ENCODE measurements at places on chromosomes 3 and 15.

DNA sequence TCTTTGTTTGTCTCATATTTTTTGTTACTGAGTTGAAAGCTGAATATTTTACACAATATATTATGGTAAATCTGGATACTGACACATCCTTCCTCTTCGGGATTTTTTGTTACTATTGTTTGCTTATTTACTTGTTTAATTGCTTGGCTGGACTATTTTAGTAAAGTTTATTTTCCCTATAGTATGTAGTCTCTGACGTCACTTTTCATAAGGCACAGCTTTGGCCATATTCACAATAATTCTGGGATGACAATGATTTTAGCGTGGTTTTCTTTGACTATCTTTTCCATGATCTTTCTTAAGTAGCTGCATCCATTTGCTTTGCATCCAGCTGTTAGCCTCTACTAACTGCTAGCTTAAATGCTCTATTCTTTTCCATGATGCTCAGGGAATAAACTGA, 552.4 kb downstream of the VGLL3 start:
- no peak for DNase-seq

GRCh38 chr15:63044077-63044644, 1.6 kb downstream of the TPM1 start:
- no peak for DNase-seq

GRCh38 chr15:45919806-45920205, 285.0 kb downstream of the SQOR start:
- peak; percentile 44 for DNase-seq

GRCh38 chr15:89358755-89359439, 24.3 kb upstream of the POLG start:
- DNase-seq = peak; percentile 11

DNA sequence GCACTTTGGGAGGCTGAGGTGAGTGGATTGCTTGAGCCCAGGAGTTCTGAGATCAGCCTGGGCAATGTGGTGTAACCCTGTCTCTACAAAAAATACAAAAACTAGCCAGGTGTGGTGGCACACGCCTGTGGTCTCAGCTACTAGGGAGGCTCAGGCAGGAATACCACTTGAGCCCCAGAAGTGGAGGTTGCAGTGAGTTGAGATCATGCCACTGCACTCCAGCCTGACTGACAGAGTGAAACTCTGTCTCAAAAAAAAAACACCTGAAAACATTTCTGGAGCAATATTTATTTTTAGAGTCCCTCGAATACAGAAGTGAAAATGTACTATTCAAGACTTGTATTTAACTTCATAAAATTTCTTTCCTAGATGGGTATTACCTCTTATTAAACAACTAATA, 4.6 kb downstream of the SPCS1 start:
- DNase-seq = no peak

GRCh38 chr3:99269606-99270351, 368.3 kb upstream of the DCBLD2 start:
- no peak for DNase-seq

GRCh38 chr15:50182219-50183013, 420 bp downstream of the SLC27A2 start:
- DNase-seq = no peak

- no peak for DNase-seq
Measured at GRCh38 chr3:176824811-176825210, 372.5 kb downstream of the TBL1XR1 start.

- DNase-seq = peak; percentile 10
Measured at GRCh38 chr3:41960826-41961750, 815 bp downstream of the ULK4 start.

- DNase-seq = no peak
Measured at GRCh38 chr3:122430371-122430770, 14.5 kb upstream of the WDR5B start.

DNA sequence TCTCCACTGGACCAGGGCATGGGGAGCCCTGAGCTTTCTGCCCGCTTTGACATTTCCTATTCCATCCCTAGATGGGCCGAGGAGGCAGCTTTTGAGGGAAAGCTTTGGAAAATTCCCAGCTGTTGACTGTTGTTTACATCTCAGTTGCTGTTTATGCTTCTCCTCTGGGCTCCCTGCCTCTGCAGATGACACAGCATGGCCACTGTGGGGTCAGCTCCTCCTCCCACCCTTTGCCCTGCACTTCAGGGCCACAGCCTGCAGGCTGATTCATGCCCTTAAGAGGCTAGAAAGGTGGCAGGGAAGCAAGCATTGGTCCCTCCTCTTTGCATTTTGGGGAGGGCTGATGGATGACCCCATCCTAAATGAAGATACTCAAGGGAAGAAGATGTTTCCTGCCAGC, 8.5 kb upstream of the CTXND1 start:
- DNase-seq = no peak

DNA sequence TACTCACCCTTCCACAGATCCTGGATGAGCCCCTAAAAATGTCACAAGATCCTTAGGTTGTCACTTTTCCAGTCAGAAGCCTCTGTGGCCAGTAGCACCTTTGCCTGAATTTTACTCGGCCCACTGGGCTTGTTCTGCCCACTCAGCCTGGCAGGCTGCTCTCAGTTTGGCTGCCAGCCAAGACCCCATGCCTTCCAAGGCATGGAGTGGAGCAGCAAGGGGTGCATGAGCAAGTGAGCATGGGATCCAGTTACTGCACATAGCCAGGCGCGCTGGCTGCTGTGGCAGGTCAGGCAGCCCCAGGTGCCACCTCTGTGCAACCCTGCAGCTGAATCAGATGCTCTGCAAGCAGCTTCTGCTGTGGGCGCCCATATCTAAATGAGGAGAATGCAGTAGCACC, 79.3 kb downstream of the CGGBP1 start:
- DNase-seq = no peak

DNA sequence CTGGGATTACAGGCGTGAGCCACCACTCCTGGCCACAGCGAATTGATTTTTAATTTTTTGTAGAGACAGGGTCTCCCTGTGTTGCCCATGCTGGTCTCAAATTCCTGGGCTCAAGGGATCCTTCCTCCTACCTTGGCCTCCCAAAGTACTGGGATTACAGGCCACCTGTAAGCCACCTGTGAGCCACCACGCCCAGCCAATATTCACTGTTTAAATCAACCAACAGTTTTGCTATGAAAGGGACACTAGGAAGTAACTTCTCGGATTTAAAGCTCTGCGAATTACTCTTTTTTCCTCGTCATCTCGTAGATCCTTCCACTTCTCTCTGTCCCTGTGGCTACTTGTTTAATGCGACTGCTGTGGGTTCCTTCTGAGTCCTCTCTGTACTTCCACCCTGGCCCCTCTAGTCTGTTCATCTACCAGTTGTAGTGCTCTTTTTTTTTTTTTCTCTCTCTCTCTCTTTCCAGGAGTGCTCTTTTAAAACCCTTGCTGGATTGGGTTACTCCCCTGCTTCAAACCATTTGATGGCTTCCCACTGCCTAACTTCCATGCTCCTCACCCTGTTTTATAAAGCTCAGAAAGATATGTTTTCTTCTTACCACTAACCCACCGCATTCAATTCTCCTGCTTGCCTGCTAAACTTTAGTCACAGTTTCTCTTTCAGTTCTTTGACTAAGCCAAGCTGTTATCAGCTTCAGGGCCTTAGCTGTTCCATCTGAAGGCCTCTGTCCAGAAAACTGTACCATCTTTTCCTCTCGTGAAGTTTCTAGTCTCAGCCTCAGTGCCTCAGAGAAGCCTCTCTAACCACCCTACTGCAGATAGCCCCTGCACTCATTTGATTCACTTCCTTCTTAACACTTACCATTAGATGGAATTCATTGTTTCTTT, 12.4 kb downstream of the RTF1 start:
- DNase-seq = no peak

DNA sequence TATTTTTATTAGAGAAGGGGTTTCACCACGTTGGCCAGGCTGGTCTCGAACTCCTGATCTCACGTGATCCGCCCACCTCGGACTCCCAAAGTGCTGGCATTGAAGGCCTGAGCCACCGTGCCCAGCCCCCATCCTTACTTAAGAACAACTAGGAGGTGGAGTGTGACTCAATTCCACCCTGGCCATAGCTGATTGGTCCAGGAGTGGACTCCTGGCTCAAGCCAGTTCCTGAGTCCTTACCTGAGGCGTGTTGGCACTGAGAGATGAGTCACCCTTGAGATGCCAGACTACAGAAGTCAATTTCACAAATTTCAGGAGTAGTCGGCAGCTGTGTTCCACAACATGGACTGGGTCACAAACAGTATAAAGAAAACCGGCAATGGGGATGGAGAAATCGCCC, 124.2 kb downstream of the SHQ1 start:
- no peak for DNase-seq

DNA sequence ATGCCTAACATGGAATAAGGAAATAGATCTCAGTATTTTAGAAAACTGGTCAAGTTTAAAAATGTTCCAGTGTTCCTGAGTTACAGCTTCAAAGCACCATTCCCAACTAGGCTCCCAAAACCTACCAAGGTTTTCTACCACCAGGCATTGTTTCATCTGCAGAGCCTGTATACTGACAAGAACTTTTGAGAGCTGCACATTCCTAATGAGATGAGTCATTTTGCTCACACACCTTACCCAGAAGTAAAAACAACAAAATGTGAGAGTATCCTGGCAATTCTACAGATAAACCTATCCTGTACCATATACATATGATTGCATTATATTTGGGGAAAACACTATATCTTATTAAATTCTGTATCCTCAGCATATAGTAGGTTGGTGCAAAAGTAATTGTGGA, 90.7 kb downstream of the ATP8B4 start:
- DNase-seq = no peak

DNA sequence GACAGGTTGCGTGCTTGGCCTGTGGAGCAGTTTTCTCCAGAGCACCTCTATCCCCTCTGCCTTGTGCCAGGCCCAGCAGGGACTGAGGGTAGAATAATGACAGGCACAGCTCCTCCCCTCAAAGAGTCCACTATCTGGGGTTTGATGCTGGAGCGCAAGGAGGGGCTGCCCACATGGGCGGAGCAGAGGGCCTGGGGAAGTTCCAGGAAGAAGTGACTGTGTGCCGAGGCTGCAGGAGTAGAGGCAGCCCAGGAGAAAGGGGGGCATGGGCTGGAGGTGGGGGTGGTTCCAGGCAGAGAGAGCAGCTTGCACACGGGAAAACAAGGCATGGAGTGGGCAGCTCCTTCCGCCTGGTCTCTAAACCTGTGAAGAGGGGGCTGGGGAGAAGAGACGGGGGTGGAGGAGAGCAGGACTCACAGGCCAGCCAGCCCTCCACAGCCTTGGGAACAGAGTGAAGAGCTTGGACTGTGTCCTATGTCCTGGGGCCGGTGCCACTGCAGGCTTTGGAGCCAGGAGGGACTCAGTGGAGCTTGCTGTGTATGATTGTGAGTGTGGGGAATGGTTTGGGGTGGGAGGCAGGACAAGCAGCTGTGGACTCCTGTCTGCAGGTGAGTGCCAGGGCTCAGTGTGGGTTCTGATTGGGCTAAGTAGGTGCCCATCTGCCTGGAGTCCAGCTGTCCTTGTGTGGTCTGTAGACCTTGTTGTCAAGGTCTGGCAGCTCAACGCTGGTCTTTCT, 48.1 kb downstream of the APBA2 start:
- no peak for DNase-seq

DNA sequence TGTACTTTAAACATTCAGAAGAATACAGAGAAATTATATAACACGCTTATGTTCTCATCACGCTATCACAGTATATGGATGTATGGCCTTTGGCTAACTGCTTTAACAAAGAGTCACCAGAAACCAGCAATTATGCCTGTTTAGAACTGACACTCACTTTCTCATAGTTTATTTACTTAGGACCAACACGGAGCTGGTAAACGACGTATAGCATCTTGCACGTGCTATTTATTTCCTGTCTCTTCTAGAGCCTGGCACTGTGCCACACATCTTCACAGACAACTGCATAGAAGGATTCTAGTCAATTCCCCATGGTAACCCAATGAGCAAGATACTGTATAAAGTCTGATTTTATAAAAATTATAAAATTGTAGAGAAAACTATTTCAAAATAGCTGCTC, 43.6 kb downstream of the TBC1D2B start:
- DNase-seq = no peak

DNA sequence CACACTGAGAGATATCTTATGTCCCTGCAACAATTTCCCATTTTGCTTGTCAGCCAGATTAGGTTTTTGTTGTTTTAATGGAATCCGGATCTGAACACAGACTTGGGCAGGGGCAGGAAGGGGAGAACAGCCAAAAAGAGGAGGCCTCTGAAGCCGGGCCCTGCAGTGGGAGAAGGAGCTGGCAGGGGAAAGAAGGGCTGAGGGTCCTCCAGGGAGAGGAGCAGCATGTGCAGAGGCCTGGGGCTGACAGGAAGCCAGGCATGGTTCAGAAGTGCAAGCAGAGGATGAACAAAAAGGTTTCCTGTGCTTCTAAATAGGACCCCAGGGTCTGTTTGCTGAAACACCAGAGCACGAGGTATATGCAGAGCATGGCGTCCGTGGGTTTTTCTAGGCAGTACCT, 49.1 kb upstream of the POMGNT2 start:
- no peak for DNase-seq

DNA sequence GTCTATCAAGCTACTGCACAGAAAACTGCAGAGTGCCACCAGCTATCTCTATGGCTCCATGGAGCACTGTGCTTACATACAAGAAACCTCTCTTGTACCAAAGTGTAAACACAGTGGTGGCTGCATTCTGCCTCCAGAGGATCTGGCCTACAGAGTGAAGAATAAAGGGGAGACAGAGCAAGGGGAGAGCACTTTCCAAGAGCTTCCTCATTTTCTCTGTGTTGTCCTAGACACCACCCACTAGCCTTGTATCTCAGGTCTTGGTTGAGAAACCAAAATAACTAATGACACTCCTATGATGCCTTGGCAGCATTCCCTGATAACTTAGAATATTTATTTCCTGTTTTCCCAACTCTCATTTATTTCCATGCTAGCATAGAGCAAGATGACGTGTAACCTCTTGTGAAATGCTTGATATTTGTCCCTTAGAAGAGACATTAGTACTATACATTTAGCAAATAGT, 56.9 kb upstream of the PHLDB2 start:
- DNase-seq = peak; percentile 74

- DNase-seq = peak; percentile 28
Measured at GRCh38 chr3:42780892-42781700, 8.0 kb upstream of the CCDC13 start.

DNA sequence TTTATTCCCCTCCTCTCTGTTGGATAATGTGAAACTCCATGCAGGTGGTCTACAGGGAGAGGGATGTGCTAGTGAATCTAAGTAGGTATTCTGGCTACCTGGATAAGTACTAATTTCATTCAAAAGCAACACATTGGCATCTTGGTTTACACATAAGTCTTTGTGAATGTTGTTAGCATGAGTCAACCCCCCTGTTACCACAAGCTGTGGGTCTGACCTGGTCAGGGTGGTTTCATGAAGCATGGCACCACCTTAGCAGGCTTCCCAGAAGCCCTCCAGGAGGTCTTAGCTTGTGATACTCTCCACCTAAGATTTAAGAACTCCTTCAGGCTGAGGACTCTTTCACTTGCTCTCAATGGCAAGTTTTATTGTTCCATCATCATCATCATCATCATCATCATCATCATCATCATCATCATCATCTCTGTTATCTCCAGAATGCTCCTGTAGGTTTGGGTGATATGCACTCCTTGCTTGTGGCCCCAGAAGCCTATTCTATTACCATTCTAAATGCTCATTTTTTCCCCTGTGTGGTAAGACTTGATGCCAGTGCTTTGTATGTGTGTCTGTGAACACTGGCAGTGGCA, 62.8 kb downstream of the EPHB1 start:
- no peak for DNase-seq
